ENCODE measurements at places on chromosomes 7 and 10. TPM values are rescaled to one million over a fixed set of nuclear protein-coding genes. Genes with fewer than 3 reads are reported as not detected.
A peak's percentile ranks its signal among the peaks of the same experiment; 100 is the strongest.

Gene PLEKHA1
- 102 TPM for polyA plus RNA-seq

DNA sequence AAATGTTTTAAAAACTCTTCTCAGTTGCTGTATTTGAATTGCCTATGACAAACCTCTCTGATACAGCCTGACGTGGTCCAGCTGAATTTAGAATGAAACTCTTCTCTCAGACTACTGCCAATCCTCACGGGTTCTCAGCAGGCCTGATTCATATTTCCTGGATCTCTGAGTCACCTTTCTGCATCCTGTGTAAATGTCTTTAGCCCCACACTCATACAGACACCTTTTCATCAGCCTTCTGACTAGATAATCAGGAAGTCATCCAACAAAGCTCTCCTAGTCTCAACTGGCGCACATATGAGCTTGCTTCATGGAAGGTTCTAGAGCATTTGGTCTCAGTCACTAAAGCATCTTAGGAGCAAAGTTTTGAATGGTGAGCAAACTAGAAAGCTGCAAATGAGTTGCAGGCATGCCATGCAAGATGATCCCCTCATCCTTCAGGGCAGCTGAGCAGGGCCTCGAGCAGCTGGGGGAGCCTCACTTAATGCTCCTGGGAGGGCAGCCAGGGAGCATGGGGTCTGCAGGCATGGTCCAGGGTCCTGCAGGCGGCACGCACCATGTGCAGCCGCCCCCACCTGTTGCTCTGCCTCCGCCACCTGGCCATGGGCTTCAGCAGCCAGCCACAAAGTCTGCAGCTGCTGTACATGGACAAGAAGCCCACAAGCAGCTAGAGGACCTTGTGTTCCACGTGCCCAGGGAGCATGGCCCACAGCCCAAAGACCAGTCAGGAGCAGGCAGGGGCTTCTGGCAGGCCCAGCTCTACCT, 182.8 kb downstream of the ARHGAP12 start:
- DNase-seq: no peak

- DNase-seq: no peak
Observed at GRCh38 chr10:71727738-71728737, 8.5 kb upstream of the C10orf105 start.

Gene ICA1
- polyA plus RNA-seq: 21.3 TPM

Gene AKR1B15
- 0.05 TPM for polyA plus RNA-seq

DNA sequence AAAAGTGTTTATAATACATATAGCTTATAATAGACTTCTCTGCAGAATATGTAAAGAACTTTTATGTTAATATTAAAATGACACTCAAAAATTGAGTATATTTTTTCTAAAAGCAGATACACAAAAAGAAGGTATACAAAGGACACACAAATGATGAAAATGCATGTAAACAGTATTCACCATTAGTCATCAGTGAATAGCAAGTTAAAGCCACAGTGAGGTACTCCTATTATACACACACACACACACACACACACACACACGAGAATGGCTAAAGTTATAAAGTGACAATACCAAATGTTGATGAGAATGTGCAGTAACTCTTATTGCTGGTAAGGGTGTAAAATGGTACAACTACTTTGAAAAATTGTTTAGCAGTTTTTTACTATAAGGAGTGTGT, 92.9 kb downstream of the ITGB1 start:
- no peak for DNase-seq

GRCh38 chr7:23106057-23106822, 655 bp downstream of the KLHL7 start:
- peak; percentile 65 for DNase-seq

All from right renal pelvis (tissue), 4 donors.